GM12864 (cell line): ENCODE measurements at places on chromosomes 16 and 17.

- no peak for DNase-seq
Observed at GRCh38 chr17:76547183-76547641, 7.4 kb downstream of the PRCD start.

DNA sequence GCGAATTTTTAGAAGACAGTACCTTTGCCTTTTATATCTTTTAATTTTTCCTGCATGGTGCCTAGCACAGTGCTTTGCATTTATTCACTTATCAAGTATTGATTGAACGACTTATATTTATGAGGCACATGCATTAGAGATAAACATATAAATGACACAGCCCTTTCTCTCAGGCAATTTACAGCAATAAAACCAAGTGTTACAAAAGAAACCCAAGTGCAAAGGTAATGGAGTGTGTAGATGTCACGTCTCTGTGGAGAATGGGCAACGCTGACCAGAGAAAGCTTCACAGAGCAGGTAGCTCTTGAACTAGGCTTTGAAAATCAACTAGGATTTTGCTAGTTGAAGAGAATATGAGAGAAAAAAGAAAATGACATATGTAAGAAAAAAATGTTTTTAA is 32.6 kb upstream of the ABCA3 start:
- no peak for DNase-seq

DNA sequence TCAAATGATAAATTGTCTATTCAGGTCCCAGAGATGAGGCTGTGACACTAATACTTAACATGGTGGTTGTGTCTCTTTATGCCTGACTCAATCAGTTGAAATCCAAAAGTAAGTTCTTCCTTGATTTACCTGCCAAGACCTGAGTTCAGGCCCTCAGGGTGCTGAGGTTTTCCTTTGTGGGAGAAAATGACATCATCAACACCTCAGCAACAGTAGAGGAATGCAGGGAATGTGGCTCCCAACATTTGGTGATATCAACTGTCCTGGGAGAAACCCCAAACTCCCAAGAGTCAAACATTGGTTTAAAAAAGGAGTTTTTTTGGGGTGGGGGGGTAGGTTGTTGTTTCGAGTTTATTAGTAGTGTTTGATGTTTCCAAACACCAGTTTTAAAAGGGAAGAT is 14.7 kb downstream of the RNF43 start:
- no peak for DNase-seq

GRCh38 chr16:47046726-47047523 is 73.5 kb upstream of the DNAJA2 start:
- no peak for DNase-seq

DNA sequence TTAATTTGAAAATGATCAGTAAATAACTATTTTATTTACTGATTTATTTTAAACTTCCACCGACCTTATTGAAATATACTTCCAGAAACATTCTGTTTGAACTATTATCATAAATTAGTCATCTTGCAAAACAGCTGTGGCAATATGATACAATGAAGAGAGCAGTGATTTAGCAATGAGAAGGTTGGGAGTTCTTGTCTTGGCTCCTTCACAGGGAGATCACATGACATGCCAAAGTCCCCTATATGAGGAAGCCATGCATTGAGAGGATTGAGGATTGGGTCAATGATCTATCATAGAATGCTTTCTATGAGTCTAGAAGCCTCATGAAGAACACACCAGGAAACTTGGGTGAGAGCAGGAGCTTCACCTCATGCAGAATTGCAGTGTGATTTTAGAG is 222.7 kb downstream of the LGALS9B start:
- no peak for DNase-seq

DNA sequence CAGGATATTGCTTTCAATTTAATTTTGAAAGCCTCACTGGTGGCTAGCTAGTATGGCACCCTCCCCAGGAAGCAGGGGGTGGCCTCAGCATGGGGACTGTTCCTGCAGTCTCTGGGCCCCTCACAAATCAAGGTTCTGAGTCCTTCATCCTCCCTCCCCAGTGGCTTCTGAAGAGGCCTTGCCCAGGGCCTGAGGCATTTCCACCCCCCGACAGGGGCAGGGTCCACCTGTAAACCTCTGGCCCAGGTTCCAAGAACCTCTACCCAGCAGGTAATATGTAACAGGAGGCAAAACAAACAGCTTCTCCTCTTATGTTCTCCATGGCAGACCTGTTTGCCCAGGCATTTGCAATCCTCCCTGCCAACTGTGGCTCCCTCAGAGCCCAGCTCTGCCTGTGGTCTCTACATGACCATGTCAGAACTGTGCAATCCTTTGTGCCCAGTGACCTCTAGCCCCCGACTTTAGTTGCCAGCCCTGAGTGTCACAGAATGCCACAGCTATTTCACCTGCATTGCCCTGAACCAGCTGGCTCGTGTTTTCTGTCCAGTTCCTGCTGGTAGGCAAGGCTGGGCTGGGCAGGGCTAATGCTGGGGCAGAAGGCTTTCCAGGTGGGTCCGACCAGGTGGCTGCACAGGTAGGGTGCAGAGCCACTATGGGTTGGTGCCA is 14.3 kb downstream of the ACSF2 start:
- no peak for DNase-seq

GRCh38 chr16:58035356-58036170 is 10.0 kb downstream of the MMP15 start:
- no peak for DNase-seq

DNA sequence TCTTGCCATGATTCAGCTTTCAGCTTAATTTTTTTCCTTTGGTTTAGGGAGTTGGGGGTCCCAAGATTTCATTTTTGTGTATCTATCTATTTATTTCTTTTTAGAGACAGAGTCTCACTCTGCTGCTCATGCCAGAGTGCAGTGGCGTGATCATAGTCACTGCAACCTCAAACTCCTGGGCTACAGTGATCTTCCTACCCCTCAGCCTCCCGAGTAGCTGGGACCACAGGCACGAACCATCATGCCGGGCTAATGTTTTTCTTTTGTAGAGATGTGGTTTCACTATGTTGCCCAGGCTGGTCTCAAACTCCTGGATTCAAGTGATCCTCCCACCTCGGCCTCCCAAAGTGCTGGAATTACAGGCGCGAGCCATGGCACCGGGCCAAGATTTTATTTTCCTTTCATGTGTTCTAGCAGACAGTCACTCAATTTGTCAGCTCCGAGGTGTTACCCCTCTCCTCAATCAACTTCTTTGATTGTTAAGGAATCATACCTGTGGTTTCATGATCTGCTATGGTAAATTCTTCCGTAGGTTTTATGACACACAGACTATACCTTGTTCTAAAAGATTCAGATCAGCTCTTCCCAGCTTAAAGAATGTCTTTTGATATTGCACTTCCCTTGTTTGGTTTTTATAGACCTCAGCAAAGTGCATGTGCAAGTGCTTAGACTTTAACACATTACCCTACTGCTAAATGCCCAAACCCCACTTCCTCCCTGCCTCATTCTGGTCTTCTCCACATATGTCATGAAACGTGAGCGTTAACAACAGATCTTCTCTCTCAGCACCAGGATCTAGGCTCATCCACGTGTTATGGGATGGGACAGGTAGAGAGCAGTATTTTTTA is 13.0 kb downstream of the UNC45B start:
- no peak for DNase-seq

- DNase-seq, result no peak
Observed at GRCh38 chr17:76434870-76435269, 18.1 kb downstream of the UBE2O start.

DNA sequence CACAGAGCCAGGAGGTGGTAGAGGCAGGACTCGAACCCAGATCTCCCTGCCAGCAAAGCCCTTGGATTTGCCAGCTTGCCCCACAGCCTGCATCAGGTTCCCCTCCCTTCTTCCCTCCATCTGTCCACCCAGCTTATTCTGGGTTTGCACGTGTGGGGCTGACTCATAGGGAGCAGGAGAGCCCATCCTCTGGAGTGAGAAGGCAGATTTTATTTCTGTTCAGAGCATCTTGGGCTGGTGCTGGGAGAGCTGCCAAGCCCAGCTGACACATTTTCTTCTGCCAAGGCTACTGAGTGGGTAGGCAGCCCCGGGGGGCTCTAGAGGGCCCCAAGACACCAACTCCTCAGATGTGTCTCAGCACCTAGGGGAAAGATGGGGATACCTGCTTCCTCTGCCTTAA is 106.3 kb upstream of the CRHR1 start:
- no peak for DNase-seq

GRCh38 chr17:82570277-82570676 is 50.7 kb downstream of the FOXK2 start:
- no peak for DNase-seq

DNA sequence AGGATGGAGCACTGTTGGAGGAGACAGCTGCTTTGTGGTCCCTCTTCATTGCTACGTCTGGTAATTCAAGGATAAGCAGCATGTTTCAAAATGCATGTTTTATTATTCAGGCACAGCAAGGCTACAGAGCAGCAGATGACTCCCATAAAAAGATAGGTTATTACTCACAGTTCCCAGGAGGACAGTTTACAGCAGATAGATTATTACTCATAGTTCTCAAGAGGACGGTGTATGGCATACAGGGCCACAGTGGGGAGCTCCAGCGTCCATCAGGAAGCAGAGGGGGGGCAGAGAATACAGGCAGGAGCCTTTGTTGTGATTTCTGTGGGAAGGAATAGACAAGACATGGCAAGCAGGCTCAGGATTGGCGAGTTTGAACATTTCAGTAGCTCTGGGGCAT is 72.9 kb downstream of the DNAH9 start:
- no peak for DNase-seq

GRCh38 chr16:3856367-3857141 is 24.0 kb downstream of the CREBBP start:
- DNase-seq, result no peak

- peak; percentile 21 for DNase-seq
Observed at GRCh38 chr17:12256380-12256995, 235.8 kb downstream of the MAP2K4 start.

DNA sequence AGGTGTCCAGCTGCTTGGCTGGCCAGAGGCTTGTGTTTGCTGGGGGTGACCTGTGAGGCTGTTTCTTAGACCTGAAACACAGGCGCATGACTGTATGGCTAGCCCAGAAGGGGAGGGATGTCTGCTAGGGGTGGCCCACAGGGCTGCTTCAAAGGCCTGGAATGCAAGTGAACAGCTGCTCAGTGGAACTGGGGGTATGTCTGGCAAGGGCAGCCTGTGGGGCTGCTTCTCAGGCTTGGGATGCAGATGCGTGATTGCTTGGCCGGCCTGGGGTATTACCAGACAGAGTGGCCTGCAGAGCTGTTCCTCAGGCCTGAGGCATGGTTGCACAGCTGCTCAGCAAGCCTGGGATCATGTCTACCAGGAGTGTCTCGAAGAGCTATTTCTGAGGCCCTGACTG is 20.5 kb downstream of the TANC2 start:
- no peak for DNase-seq

GRCh38 chr16:28027055-28027454 is 36.5 kb downstream of the GSG1L start:
- no peak for DNase-seq

GRCh38 chr16:87230571-87230970 is 86.6 kb downstream of the C16orf95 start:
- no peak for DNase-seq

DNA sequence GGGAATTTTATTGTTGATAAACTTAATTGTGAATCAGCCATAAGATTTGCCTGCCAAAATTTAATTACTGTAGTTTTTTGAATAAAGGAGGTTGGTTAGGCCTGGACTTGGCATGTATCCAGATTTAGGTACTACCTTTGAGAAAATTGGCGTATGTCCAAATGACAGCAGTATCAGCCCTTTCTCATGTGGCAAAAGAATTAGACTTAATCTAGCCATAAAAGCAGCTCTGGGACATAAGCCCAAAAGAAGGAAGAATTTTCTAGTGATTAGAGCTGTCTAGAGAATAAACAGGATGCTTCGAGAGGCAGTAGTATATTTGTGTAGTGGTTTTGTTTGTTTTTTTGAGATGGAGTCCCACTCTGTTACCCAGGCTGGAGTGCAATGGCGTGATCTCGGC is 27.7 kb downstream of the PPM1E start:
- DNase-seq, result no peak

- no peak for DNase-seq
Observed at GRCh38 chr17:69450131-69450530, 35.6 kb downstream of the MAP2K6 start.
